ENCODE measurements at places on chromosomes 1 and 21.

- no peak for DNase-seq
These were observed 65.8 kb downstream of the AHCTF1 start for GRCh38 chr1:246865921-246866320.

DNA sequence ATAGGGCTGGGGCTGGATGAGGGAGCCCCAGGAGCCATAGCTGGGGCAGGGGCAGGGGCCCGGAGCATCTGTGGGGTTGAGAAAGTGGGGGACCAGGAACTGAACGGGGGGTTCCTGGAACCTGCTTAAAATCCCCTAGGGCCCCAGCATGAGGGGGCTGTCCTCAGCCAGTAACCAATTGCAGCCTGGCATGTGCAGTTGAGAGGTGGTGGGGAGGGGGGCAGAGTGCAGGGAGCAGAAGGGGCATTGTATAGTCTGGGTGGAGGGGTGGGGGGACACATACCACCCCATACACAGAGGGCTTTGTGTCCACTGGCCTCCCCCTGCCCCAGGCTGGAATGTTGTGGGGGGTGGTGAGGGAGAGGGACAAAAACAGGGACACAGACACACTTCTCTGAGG lies at the start of gene MPZ:
Gene MPZ, minus strand, starts transcription at position 101 of the 400 bp plus-strand sequence. Its CDS starts 63 bp downstream, at position 38.
- no peak for DNase-seq

DNA sequence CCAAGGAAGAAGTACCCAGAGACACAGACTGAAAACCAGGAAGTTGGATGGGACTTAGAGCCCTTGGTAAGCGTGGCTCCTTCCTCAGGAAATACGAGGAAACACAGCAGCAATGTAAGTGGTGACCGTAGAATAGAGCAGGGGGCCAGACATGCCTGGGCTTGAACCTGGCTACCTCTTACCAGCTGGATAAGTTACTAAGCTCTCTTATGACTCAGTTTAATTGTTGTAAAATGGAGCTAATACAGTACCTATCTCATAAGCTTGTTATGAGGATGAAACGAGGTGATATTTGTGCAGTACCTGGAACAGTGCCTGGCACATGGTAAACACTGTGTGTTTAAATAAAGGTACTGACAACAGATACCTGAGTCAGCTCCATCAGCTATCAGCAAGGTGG lies 19.2 kb downstream of the EBNA1BP2 start:
- DNase-seq, result no peak

- no peak for DNase-seq
These were observed 47.0 kb upstream of the GJA5 start for GRCh38 chr1:147807405-147807804.

DNA sequence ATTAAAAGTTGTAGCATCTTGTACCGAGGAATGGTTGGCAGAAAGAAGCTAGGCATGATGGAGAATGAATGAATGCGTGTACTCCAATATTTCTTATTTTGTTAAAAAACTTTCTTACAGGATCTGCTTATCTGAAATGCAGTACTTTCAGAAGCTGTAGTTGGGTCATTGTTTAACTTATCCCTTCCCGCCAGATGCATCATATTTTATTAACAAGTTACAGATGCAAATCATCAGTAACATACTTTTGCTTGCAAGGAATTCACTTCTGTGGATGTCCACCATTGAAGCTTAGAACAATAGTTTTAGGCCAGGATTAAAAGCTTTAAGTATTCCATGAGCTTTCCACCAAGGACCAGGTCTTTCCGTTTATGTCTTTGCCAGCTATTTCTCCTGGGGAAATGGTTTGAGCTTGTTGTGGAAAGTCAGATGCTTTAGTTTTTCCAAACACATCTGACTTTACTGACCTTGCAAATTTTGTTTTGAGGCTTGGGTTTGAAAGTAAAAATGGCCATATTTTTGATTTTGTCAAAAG lies 65.4 kb downstream of the PATJ start:
- no peak for DNase-seq

GRCh38 chr1:214615109-214615508 lies 12.1 kb downstream of the CENPF start:
- no peak for DNase-seq

DNA sequence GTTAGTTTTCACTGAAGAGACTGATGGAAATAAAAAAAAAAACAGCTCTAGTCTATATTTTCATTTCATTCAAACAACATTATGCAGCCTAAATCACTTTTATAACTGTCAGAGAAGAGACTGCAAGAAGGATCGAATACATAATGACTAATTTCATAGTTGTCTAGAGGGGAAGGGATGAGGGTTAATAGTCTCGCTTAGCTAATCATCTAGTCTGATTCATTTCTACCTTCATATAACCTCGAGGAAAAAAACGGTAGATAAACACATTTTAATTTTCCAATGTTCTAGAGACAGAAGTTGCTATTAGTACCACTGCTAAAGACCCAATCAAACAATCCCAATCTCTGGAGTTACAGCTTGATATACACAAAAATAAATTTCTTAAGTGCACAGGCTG lies 3.5 kb downstream of the FUBP1 start:
- no peak for DNase-seq

DNA sequence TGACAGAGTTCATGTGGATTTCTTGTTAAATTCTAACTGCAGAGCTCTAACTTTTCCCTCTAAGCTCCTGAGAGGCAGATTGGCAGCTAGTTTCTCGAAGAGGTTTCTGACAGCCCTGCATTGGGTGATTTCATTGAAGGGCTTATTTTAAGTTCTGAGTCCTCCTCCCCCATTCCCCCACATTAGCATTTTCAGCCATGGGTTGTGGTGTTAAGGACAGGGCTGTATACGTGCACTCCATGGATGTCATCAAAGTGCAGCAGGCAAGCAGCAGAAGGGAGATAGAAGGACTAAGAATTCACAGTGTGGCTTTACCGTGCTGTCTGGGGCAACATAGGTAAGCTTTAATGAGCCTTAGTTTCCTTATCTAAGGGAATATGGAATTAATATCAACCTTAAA lies 19.0 kb downstream of the CRYZ start:
- no peak for DNase-seq

DNA sequence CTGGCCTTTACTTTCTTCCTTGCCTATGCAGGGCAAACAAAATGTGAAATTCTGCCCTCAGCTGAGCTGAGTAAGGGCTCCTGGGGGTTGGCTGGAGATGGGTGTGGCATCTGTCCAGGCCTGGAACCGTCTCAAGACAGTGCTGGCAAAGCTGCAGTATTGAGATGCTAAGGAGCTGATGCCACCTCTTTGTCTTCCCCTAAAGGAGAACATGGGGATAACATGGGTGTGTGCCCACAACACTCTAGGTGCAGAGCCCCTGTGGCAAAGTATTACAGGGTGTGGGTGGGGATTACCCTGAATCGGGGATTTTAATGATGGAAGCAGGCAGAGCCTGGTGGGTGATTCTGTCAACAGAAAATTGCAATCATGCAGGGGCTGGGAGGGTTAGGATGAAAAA lies 2.5 kb upstream of the ST3GAL3 start:
- no peak for DNase-seq

GRCh38 chr1:58883037-58883887 lies 99.4 kb upstream of the JUN start:
- no peak for DNase-seq

- DNase-seq, result no peak
These were observed 6.0 kb downstream of the PEA15 start for GRCh38 chr1:160211046-160211790.

DNA sequence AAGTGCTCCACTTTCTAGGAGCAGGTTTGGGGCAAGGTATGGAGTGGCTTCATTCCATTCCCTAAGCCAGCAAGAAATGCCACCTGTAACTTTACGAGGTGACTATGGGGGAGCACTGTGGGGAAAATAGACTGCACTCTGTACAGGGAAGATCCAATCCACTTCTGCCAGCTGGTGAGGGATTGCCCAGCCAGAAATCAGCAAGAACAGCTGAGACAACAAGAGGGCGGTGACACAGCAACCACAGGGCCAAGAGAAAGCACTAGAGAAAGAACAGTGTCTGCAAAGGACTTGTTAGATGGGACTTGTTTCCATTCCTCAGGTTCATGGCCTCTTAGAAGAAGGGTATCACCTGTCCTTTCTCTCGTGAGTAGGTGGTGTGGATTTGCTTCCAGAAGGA lies 19.6 kb downstream of the CAPN8 start:
- DNase-seq, result no peak

GRCh38 chr1:200107004-200107470 lies 79.5 kb downstream of the NR5A2 start:
- DNase-seq, result no peak

GRCh38 chr1:22277662-22278061 lies 134.8 kb upstream of the WNT4 start:
- DNase-seq, result no peak

DNA sequence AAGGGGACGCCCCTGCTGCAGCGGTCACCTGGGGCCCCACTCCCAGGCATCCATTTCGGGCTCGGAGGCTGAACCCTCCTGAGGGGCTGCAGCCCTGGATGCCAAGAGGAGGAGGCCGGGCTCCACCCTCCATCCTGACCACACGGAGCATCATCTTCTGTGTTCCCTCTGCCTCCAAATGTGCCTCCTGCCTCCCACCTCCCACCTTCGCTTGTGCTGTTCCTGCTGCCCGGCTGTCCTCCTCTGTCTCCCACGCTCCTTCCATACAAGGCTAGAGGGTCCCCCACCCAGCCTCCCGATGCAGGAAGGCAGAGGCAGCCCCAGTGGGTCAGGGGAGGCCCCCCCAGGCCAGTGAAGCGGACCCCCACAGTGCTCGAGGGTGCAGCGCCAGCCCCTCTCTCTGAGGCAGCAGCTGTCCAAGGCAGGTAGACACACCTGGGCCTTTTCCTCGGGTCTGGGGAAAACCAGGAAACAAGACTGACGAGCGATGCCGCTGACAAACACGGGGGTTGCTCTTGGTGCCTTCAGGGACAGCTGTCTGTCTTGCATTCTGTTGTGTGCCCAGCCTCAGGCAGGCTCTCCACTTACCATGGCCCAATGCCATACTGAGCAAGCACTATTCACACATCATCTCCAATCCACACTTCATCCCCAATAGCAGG lies 16.8 kb upstream of the PLEKHG5 start:
- no peak for DNase-seq

GRCh38 chr1:90452491-90452890 lies 264.6 kb downstream of the BARHL2 start:
- no peak for DNase-seq

Measured in NCI-H2081 treated with DMSO at 0.1 percent for 48 hours (cell line).